ENCODE measurements at places on chromosomes 6 and 20.

DNA sequence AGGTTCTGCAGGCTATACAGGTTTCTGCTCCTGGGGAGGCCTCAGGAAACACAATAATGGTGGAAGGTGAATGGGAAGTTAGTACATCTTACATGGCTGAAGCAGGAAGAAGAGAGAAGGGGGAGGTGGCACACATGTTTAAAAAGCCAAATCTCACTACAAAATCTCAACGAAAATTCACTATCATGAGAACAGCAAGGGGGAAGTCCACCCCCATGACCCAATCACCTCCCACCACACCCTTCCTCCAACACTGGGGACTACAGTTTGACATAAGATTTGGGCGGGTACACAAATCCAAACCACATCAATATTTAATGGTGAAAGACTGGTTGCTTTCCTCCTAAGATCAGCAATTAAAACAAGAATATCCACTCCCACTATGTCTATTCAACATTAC is 13.8 kb upstream of the POLR1H start:
- no peak for DNase-seq

DNA sequence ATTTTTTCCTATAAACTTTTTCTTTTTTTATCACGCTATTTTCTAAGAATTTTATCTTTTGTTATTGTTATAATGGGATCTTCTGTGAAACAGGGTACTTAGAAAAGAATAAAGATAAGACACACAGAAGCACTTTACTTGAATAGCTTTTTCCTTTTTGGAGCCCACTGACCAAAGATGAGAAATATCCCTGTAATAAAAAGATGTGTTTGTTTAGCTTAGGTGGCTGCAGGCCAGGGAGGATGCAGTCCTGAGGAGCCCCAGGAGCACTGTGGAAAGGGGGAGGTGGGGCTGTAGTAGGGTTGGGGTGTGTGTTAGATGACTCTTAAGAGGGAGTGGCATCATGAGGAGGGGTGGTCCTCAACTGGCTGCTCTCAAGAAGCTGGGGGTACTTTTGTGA is 128.6 kb downstream of the ARID1B start:
- DNase-seq, result no peak

GRCh38 chr6:105077596-105078385 is 102.0 kb downstream of the POPDC3 start:
- DNase-seq, result peak; percentile 1

DNA sequence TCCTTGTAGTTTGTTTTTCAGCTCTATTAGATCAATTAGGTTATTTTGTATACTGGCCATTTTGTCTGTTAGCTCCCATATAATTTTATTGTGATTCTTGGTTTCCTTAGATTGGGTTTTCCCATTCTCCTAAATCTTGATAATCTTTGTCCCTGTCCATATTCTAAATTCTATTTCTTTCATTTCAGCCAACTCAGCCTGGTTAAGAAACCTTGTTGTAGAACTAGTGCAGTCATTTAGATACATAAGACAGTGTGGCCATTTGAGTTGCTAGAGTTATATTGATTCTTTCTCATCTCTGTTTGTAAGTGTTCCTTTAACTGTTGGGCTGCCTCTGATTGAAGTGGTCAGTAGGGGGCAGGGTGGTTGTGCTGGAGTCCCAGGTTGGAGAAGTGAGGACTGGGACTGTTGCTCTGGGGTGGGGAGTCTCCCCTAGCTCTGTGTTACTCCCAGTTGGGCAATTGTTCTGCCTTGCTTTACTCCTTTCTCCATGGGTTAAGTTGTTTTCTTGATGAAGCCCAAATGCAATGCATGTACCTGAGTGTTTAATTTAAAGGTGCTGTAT is 98.8 kb upstream of the NRN1 start:
- DNase-seq, result no peak

DNA sequence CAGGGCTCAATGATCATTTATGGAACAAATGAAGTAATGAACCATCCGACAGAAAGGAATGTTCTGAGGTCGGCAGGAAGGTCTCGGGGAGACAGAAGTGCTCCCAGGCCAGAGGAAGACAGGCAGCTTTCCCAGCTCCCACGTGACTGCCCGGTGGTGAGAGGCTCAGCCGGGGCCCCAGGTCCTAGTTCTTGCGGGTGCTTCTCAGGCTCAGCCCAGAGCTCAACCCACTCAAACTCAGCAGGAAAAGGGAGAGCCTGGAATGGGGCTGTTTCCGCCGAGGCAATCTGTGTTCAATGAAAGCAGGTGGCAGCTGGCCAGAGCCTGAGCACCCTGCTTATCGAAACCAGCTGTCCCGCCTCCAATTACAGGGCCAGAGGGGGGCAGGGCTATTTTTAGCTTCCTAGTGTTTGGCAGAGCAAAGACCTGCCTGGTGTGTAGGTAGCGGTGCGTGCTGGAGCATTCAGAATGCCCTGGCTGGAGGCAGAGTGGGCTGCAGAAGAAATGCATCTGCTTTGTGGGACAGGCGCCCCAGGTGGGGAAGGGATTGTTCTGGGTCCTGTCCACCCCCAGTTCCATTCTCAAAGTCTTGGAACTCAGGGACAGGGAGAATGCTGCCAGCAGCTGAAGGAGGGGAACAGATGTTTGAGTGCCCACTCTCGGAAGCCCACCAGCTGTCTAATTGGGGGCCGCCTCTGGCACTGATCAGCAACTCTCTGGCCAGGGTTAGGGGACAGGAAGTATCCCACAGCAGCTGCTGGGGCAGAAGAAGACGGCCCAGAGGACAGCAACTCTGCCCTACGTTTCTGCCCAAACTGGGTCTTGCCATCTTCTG is 145.1 kb downstream of the PREX1 start:
- DNase-seq, result peak; percentile 70

- no peak for DNase-seq
These were observed 47.5 kb downstream of the KIAA1755 start for GRCh38 chr20:38212806-38213606.

GRCh38 chr20:44990957-44991356 is 24.6 kb downstream of the STK4 start:
- no peak for DNase-seq

Data from NCI-H187 treated with DMSO at 0.1 percent for 48 hours (cell line).